ENCODE measurements at places on chromosomes 3 and 15.

GRCh38 chr15:95987886-95988573, 342.5 kb upstream of the NR2F2 start:
- DNase-seq: no peak

DNA sequence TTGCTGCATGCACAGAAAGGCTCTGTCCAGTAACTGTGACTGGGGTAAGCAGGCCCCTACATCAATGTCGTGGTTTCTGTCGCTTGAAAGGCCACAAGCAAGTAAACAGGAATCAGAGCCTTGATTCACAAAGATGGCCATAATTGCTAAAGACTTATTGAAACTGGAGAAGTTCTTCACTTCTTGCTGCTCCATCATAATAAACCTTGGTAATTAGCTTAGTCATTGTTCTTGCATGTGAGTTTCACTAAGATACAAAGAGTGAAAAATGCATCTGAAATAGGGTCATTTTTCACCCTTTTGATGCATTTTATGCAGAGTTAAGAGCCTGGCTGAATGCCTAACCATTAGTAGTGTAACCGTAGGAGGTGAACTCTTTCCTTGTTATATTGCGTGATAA, 3.2 kb downstream of the SEMA6D start:
- no peak for DNase-seq

DNA sequence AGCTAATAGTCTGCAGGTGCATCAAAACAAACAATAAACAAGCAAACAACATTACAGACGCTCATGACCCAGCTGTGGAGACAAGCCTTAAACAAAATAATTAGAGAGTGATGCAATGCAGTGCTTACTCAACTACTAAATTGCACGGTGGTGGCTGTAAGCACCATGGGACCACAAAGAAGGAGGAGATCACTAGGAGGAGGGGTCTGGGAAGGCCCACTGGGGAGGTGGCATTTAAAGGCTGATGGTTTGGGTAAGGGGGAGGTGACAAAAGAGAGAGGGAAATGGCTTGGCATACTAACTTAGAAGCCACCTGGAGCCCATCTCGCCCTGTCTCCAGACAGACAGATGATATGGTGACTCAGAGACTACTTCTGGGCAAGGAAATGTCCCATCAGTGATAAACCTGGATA, 516.7 kb downstream of the FOXP1 start:
- DNase-seq: peak; percentile 31

GRCh38 chr3:172799246-172799645, 48.7 kb downstream of the ECT2 start:
- DNase-seq: no peak

DNA sequence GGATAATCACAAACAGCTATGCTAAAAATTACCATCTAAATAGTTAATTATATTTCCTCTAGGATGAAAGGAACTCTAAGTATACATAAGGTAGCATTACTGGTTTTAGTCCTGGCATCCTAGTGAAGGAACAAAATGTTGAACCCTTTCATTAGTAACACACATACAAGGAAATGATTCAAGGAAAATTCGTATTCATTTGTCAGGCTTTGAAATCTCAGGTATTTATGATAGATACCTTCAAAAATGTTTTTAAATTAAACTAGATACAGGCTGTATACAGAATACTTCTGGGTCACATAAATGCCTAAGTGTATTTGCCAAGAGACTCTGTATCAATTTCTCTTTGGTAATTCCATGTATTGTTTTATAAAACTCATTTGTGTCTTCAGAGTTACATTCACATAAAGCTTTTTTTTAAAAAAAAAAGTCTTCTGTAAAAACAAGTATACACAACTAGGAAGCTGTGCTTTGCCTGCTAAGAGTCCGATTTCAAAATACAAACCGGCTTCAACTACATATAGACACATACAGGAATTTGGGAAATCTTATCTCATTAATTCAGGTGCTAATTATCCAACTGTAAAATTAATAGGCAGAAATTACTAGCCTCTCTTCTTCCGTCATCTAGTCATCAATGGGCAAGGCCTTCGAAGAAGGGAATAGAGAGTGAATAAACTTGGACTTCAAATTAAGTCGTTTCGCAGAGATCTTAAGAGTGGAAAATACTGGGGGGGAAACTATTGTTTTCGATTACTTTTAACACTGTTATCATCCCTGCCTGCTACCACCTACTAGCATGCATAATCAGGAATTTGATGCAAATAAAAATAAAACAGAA, 1.3 kb downstream of the SECISBP2L start:
- DNase-seq: no peak

DNA sequence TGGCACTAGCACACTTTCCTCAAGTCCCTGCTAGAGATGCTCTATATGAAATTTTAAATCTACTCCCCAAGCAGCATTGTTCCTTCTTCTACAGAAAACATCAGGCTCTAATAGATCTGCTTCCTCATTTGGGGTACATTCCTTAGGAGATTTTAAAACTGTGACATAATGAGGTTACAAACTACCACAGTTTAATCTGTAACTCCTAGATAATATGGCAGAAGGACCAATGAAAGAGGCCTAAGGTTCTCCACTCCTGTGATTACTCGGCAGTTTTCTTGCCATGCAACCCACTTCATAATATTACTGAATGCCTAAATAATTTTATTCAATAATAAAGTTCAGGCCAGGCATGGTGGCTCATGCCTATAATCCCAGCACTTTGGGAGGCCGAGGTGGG, 16.1 kb downstream of the ZNF106 start:
- DNase-seq: no peak

DNA sequence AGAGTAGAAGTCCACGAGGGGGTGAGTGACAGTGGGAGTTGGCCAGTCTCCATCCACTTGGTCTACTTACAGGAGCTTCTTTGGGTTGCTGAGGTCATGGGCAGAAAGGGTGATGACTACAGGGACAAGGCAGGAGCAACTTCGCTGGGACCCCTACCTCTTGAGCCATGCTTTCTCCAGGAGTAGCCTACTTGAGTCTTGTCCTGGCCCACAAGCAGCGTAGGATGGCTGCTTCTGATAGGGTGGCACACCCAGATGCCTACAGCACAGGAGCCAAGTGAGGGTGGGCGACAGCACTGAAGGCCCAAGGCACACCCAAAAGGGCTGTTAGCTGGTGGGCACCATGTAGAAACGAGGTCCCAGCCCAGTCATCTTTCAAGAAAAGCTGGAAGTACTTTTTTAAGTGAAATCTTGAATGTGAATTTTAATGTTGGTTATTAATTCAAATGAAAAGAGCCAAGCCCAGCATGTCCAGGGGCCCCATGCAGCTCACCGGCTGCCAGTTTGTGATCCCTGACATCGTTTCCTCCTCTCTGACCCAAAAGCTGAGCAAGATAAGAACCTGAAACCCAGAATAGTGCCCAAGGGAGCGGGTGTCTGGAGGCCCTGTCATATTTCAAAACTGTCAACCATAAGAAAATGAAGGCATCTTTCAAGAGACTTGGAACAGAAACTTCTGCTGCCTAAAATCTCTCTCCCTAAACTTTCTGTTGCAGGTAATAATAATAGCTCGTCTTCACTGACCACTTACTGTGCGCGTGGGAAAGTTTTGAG, 2.2 kb upstream of the CPEB1 start:
- no peak for DNase-seq

GRCh38 chr3:14921811-14922705, 25.3 kb upstream of the NR2C2 start:
- no peak for DNase-seq

- no peak for DNase-seq
These were observed 403.3 kb upstream of the THBS1 start for GRCh38 chr15:39177561-39177960.

DNA sequence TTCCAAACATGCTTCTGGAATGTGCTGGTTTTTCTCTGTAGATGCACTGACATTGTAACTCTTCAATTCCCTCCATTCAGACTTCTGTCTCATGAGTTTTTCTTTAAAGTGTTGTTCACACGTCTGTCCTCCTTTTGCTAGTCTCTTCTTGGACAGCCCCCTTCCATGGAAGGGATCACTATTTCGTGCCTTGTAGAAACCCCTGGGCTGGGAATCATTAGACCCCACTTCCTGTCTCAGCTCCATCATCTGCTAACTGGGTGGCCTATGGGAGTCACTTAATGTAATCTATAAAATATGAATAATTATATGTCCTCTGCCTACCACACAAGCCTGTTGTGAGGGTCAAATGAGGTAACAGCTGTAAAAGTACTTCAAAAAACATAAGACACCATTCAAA, 110.6 kb downstream of the THSD4 start:
- no peak for DNase-seq

DNA sequence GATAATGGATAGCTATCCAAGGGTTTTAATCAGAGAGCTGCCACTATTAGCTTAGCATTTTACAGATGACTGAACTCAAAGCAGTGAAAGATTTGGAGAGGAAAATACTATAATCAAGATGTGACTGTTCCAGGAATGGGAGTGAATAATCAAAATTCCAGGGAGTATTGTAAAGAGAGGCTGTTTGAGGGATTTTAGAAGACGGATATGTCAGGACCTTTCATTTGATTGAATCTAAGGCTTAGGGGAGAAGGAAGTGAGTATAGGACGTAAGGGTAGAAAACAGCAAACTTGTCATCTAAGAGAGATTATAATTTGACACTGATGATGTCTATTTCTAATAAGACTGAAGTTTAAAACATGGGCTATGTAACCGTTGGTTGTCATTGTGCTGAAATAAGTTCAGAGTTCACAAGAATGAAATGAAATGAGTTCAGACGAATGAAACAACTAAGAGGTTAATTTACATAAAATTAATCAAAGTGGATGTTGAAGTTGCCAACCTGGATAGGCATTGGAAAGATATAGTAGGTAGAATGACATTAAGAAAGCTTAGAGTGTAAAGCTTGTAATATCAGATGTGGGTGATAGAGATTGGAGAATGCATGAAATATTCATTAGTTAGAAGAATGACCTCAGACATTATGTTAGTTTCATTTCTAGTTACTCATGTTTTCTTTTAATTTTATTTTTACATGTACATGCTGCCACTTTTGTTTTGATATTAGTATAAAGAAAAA, 842.8 kb downstream of the SI start:
- DNase-seq: no peak

DNA sequence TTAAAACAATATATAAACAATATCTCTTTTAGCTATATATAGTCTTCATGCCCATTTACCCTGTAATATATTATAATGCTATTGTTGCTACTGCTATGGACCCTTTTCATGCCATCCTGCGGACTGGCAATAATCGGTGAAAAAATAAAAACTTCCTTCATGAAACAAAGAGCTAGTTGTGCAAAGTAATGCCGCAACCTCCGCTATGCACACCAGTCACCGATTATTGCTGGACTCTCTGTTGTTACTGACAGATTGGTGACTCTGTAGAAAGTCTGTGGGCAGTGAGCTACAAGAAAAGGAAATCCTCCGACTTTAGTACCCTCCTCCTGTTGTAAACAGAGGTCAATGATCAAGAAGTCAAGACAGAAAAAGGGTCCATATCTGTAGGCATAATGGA, 17.9 kb upstream of the ICE2 start:
- DNase-seq: no peak

GRCh38 chr3:56119575-56120349, 348.5 kb downstream of the ERC2 start:
- no peak for DNase-seq

- no peak for DNase-seq
These were observed 64.3 kb downstream of the FNDC3B start for GRCh38 chr3:172103724-172104123.

GRCh38 chr3:140762746-140763145, 84.9 kb downstream of the TRIM42 start:
- no peak for DNase-seq

DNA sequence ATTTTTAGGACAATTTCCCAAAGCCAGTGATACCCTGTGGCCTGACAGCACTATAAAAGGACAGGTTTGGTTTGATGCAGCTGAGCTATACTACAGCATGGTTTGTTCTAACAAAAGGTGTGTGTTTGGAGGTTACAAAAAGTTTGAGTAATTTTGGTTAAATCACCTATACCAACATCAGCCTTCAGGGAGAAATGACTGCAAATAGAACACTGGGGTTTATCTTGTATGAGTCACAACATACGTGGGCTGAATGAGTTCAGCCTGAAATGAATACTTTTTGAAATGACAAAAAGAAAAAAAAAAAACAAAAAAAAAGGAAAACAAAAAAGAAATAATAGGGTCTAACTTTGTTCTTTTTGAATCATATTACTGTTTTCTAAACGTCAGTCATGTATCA, 345.7 kb downstream of the CNTN3 start:
- DNase-seq: no peak

DNA sequence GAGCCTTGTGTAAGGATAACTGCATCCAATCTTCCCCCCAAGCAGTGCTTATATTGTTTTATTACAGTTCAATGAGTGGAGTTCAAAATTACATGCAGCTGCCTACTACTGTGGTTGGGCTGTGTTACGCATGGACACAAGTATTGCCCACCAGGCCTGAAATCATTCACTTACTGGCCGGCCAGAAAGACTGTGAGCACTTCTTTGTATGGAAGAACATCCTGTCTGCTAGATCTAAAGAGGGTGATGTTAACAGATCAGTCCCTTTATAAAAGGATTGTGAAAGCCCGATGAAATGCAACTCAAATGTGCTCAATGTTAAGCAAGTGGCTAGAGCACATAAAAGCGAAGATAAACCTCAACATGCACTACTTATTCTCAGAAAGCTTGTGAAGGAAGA, 132.5 kb downstream of the FOXP1 start:
- DNase-seq: no peak

- no peak for DNase-seq
These were observed 244.2 kb downstream of the TLE3 start for GRCh38 chr15:69853544-69853951.

DNA sequence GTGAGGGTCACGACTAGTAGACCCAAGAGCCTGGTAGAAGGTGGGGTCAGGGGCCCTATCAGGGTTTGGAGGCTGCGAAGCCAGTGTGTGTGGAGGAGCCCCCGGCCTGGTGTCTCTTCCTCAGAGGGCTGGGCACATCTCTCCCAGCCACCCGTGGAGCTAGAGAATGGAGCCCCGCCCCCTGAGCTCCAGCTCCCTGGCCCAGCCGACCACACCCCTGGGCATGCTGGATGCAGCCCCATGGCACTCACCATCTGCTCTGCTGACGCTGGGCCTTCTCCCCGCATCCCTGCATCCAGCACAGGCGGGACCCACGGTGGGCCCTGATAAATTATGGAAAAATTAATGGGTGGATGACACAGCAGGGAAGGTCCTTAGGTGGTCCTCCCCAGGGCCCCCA, 17.5 kb downstream of the ANKRD63 start:
- DNase-seq: no peak

DNA sequence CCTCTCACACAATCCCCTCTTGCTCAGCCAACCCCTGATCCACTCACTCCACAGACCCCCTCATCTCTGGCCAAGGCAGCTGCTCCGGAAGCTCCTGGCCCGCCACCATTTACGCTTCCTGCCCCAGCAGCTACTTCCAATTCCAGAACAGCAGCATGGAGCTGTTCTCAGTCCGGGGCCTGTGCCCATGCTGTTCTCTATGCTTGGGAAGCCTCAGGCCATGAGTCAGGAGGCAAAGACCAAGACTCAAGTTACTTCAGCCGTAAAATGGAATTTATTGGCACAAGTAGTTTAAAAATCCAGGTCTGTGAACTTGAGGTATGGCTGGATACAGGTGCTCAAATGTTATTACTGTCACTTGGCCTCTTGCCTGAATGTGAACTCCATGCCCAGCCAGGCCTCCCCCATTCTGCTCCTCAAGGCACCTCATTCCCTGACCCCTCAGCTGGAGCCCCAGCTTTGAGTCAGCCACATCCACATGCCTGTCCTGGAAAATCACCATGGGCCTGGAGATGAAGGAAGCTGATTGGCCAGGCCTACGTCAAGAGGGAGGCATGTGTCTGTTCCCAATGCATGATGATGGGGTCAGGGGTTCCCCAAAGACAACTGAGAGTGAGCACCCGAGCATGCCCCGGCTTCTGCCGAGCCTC, 31.4 kb upstream of the CACNA2D2 start:
- DNase-seq: no peak

GRCh38 chr3:152778022-152778421, 56.9 kb upstream of the P2RY1 start:
- DNase-seq: no peak
